ENCODE measurements at places on chromosomes 3 and 15.

DNA sequence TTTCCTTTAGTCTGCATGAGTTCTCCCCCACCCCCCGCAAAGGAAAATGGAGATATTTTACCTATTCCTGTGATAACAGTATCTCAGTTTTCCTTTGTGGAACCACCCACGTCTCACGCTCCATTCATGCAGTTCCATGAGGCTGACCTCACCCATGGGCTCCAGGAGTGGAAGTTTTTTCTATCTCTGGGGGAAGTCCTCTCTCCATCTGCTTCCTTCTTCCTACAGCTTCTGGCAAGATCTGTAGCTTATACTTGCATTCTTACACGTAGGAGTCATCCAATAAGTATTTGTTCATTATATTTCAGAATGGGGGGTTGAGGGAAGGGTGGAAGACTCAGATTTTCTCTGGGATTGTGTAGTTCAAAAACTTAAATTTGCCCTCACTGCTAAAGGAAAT is 5.8 kb upstream of the GLCE start:
- no peak for DNase-seq

GRCh38 chr15:31004220-31004733 is 12.8 kb upstream of the MTMR10 start:
- DNase-seq, result no peak

DNA sequence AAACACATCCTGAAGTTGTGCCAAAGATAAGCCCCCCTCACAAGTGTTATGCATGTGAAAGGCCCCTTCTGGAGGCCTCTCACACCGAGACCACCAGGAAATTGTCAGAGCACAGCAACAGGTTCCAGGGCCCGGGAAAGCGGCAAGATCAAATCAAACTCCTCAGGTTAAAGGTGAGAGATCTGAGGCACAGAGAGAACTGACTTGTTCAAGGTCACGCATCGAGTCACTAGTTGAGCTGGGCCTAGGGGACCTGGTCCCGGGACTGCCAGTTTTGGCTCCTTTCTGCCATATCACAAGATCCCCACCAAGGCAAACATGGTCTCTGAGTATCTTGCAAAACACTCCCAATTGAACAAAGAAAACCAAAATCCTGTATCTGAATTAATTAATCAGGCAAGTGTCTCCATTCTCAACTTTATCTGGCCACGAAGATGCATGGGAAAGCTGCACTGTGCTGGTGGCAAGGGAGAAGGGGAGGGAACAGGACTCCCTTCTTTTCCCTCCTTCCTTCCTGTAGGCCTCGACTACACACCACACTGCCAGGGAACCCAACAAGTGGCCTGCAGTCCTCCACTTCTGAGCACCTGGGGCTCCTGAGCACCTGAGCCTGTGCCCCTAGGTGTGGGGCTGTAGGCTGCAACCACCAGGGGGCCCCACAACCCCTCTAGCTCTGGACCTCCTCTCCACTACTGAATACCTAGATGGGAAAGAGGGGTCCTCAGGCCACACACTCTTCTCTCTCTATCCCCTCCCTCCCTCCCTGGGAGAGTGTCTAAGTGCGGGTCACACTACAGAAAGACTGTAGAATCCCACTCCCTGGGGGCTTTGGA is 37.3 kb downstream of the ANP32A start:
- DNase-seq, result no peak

DNA sequence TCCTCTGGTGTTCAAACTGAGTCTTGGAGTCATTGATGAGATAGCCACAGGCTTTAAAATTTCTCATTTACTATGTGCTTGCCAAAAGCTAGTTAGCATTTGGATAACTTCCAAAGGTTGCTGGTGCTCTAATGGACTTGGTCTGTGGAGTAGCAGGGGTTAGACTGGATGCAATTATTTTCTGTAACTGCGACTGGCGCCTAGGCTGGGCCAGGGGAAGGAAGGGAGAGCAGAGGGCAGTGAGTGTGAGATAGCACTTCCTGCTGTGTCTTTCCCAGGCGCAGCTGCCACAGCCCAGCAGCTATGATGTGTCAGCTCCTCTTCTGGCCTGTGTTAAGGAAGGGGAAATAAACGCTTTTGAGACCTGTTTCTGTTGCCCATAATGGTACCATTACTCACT is 98.6 kb downstream of the MYRIP start:
- DNase-seq, result peak; percentile 61

DNA sequence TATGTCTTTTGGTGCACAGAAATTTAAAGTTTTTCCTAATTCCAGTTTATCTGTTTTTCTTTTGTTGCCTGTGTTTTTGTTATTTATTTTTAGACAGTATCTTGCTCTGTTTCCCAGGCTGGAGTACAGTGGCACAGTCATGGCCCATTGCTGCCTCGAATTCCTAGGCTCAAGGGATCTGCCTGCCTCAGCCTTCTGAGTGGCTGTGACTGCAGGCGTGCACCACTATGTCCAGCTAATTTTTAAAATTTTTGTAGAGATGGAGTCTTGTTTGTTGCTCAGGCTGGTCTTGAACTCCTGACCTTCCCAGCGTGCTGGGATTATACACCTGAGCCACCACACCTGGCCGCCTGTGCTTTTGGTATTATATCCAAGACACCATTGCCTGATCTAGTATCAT is 22.8 kb downstream of the KAT2B start:
- DNase-seq, result no peak

GRCh38 chr3:11272906-11273574 is 843 bp downstream of the ATG7 start:
- no peak for DNase-seq

DNA sequence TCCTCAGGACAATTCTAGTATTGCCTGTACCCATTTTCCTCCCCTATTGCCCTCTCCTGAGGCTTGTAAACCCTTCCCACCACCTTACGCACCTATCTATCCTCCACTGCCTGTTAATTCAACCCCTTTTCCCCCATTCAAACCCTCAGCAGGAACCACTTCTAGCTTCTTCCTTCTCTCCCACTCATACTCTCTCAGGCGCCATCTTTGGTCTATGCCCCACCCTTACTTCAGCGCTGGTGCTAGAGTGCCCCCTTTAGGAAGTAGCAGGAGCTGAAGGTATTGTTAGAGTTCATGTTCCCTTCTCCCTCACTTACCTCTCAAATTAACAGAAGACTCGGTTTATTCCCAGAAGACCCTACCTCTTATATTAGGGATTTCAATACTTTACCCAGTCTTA is 121.8 kb upstream of the NLGN1 start:
- DNase-seq, result peak; percentile 6

GRCh38 chr3:52433996-52434479 is 10.9 kb downstream of the SEMA3G start:
- DNase-seq, result no peak

DNA sequence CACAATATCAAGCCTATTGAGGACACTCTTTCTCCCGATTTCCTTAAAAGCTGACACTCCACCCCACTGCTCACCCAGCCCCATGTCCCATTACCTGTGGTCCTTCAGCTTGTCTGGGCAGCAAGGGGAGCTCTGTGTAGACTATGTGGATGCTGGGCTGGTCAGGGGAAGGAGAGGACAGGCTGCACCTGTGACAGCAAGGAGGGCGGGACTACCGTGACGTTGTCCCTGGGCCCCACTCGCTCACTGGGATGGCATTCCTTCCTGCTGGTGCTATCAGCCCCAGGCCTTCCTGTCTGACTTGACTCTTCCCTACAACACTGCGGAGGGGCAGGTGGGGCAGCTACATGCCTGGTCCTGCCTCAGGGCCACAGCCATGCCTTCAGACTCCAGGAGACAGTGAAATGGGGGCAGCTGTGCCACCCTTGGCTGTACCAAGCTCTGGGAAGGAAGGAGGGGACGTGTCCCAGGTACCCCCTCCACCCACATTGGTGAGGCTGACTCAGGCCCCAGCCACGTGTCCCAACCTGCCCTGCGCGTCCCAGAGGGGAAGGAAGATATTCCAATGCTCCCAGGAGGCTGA is at the start of gene TMEM40:
TMEM40 (minus strand) TSS at position 163 of the 583 bp plus-strand sequence. CDS start 9,427 bp downstream, outside the sequence.
- no peak for DNase-seq

GRCh38 chr15:79874242-79874641 is 22.6 kb downstream of the MTHFS start:
- DNase-seq, result no peak

Measured in cerebellar cortex (tissue), 1 donor.